ENCODE measurements at places on chromosomes 16 and 17. TPM values are rescaled to one million over a fixed set of nuclear protein-coding genes. Genes with fewer than 3 reads are reported as not detected.

GRCh38 chr16:54783980-54784379, 146.7 kb upstream of the IRX5 start:
- DNase-seq: no peak

Gene HSD11B2
- total RNA-seq: 10.8 TPM

Gene SLC6A2
- not detected for total RNA-seq

Gene KRT15
- 86.8 TPM for total RNA-seq

DNA sequence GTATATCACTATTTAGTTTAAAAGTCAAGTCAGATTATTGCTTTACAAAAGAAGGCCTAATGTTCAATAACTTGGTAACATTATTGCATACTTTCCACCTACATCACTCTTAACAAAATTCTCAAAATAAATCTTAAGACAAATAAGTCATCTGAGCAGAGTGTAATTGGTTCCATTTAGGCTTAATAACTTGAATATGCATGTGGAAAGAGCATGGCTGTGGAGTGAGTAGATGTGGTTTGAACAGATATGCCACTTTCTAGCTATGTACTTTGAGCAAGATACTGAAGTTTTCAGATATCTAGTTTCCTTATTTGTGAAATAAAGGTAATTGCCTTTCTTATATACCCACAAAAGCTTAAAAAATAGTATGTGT, 6.7 kb upstream of the EVI2A start:
- no peak for DNase-seq

DNA sequence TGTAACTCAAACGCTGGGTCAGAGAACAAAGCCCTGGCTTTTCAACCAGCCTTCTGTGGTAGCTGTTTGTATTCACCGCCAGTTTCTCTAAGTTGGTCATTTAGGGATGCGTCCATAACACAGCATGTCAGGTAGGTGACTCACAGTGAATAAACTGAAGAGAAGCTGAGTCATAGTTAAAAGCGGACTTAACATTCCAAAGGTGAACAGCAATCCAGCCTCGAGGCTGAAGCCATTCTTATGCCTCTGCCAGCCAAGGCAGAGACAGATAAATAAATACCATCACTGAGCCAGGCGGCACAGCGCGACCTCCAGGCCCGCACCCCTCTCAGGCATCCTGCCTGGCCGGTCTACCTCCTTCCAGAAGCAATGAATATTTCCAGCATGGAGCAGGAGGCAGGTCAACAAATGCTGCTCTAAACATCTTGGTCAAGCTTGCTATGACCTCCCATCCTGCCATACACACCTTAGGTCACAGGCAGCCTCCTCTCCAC, 12.4 kb upstream of the CACNG4 start:
- DNase-seq: peak; percentile 94

GRCh38 chr17:28081467-28081866, 39.0 kb downstream of the NLK start:
- no peak for DNase-seq

GRCh38 chr17:78879635-78880186, 23.3 kb downstream of the CEP295NL start:
- no peak for DNase-seq

GRCh38 chr17:31198026-31198425, 99.0 kb downstream of the OMG start:
- DNase-seq: no peak

- DNase-seq: no peak
Measured at GRCh38 chr17:10010752-10011151, 105.7 kb upstream of the RCVRN start.

GRCh38 chr17:48995304-48995973, 1.7 kb upstream of the IGF2BP1 start:
- no peak for DNase-seq

Gene CBFB
- total RNA-seq: 131 TPM

DNA sequence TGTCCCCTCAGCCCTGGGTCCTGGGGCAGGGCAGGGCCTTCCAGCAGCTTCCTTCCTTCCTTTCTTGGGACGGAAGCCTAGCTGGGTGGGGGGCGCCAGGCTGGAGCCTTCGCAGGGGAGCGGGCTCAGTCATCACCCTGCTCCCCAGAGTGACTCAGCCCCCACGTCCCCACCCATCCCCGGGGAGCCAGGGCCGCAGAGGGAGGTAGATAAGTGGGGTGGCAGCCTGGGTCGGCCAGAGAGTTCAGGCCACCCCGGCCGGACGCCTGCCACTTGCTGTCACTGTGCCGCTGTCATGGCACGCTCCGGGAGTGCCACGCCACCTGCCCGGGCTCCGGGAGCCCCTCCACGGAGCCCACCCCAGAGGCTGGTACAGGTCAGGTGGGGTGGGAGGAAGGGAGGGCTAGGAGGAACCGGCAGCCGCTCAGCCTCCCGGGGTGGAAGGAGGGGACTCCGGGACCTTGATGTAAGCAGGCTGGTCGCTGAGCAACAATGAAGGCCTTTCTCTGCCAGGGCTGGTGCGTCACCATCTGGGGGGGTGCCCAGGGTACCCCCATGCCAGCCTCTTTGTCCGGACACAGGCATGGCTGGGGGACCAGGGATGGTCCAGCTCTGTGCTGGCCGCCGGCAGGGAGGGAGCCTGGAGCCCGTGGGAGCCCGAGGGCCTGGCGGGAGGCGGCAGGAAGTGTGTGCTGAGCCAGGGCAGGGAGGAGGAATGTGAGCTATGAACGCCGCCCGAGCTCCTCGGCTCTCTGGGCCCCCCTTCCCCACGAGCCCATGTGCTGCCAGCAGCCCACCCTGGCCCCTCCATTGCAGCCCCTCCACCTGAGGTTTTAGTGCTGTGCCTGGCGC, 6.6 kb downstream of the NHERF2 start:
- DNase-seq: peak; percentile 45

GRCh38 chr17:38601539-38602351, 4.0 kb downstream of the SRCIN1 start:
- DNase-seq: no peak

DNA sequence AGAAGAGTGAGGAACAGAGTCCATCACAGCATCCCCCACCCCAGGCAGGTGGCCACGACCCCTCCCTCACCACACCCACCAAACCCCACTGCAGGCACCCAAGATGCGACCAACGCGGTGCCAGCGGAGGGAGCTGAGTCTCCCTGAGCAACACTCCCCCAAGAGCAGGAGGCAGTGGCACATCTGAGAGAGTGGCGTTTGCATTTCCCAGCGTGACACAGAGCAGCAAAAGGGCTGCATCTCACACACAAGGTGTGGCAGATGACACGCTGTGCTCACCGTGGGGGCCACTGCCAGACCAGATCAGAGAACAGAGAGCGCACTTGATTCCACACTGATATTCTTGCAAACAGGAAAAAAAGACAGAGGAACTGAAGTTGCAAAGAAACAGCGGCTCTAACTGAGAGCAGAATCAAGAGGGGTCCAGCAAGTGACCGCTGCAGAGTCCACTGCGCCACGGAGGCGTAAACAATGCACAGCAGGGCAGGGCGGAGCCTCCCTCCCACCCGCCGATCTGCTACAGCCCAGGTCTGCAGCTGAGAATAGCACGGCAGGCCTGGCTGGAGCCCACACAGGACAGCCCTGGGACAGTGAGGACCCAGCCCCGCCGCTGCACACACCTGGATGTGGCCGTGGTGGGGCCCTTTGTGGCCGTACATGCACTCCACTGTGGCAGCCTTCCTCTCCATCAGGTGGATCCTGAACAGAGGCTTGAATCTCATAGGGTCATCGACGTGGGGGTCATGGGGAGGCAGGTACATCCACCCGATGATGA, 26.0 kb upstream of the C16orf95 start:
- no peak for DNase-seq

DNA sequence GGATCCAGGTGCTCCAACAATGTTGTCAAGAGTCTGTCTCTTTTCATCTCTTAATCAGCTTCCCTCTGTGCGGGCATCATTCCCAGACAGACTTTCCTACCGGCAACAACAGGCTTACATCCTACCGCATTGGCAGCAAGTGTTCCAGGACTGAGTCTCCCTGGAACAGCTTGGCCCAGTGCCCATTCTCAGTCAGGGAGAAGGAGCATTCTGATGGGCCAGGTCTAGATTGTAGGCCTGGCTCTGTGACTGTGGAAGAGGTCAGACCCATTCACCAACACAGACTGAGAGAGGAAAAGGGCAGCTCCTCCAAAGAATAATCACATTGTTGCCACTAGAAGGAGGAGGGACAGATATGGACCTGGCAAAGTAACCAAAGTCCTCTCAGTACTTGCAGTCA, 68.1 kb upstream of the TMEM132E start:
- no peak for DNase-seq

- DNase-seq: no peak
Measured at GRCh38 chr17:51263006-51263405, 2.7 kb downstream of the UTP18 start.

DNA sequence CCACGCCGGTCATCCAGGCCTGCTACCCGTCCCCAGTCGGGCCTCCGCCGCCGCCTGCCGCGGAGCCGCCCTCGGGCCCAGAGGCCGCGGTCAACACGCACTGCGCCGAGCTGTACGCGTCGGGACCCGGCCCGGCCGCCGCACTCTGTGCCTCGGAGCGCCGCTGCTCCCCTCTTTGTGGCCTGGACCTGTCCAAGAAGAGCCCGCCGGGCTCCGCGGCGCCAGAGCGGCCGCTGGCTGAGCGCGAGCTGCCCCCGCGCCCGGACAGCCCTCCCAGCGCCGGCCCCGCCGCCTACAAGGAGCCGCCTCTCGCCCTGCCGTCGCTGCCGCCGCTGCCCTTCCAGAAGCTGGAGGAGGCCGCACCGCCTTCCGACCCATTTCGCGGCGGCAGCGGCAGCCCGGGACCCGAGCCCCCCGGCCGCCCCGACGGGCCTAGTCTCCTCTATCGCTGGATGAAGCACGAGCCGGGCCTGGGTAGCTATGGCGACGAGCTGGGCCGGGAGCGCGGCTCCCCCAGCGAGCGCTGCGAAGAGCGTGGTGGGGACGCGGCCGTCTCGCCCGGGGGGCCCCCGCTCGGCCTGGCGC, 2.4 kb downstream of the HIC1 start:
- no peak for DNase-seq

DNA sequence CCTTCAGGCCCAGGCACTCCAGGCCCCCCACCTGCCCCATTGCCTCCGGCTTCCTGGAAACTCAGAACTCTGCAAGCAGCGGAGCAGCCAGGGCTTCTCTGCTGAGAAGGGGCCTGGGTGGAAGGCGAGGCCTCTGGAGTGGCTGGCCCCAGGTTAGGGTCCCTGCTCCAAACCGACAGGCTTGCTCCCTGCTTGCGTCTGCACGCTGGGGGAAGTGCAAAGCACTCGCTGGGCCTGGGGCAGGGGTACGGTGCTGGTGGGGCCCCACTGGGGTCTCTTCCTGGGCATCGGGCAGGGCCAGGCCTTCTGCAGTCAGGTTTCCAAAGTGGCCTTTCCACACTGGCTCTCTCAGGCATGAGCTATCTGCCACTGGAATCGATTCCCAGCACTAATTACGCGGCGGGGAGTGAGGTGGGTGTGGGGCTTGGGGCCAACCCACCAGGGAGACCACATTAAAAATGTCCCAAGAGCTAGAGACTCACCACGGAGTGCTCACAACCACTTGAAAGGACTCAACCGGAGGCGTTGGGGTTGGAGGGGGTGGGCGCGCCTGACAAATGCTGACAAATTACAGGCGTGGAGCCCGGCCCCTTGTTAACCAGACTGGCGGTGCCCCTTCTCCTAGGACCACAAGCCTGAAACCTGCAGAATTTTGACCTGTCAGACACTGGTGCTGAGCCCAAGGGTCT, 17.9 kb downstream of the FAM83G start:
- no peak for DNase-seq

- DNase-seq: peak; percentile 69
Measured at GRCh38 chr16:49856672-49857330, 889 bp upstream of the ZNF423 start.
